ENCODE measurements at places on chromosomes 2 and 18. TPM values are rescaled to one million over a fixed set of nuclear protein-coding genes. Genes with fewer than 3 reads are reported as not detected.

Gene SIX2
- not detected for total RNA-seq

Gene HTR2B
- total RNA-seq = not detected

Gene APOB
- total RNA-seq = not detected

Gene INO80D
- 28.5 TPM for total RNA-seq

Gene MTX2
- total RNA-seq = 12.7 TPM

Gene KCNK3
- not detected for total RNA-seq

Gene ARMC9
- total RNA-seq = 2.0 TPM

Gene ATP8B1
- total RNA-seq = 0.25 TPM

Gene DGUOK
- 77.7 TPM for total RNA-seq

Gene TM4SF20
- total RNA-seq = not detected

Gene HRH4
- total RNA-seq = 0.22 TPM

GRCh38 chr18:63074981-63075404, 244.6 kb downstream of the BCL2 start:
- peak; percentile 70 for DNase-seq
- peaks cover 3% of the 10 kb centered on the region for H3K36me3 ChIP-seq
- H3K4me3 ChIP-seq = peak overlapping the region; percentile 74
- H3K27me3 ChIP-seq = peaks cover 16% of the 10 kb centered on the region
- peaks cover 13% of the 10 kb centered on the region for H3K4me1 ChIP-seq
- no peak overlapping the region for H3K27ac ChIP-seq

GRCh38 chr2:113231064-113231463, 47.7 kb downstream of the PAX8 start:
- no peak overlapping the region for H3K4me3 ChIP-seq
- H3K4me1 ChIP-seq = peaks cover 44% of the 10 kb centered on the region

DNA sequence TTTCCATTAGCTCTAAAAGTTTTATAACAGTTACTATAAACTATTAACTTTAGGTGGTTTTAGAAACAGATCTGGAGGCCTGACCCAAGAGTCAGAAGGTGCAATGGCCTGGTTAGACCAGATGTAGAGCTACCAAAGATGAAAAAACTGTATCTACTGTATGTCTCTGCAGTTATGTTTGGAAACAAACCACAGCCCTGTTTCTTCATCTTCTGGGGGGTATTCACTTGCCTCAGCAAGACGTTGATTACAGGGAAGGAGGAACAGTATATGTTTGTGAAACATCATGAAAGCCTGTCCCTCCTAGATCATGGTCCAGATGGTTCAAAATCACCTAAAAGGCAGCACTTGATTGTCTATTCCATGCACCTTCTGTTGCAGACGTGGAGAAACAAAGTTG, 220.2 kb downstream of the SUCLG1 start:
- no peak overlapping the region for H3K27ac ChIP-seq
- DNase-seq = no peak
- H3K4me3 ChIP-seq = no peak overlapping the region
- no peaks in the 10 kb centered on the region for H3K36me3 ChIP-seq

DNA sequence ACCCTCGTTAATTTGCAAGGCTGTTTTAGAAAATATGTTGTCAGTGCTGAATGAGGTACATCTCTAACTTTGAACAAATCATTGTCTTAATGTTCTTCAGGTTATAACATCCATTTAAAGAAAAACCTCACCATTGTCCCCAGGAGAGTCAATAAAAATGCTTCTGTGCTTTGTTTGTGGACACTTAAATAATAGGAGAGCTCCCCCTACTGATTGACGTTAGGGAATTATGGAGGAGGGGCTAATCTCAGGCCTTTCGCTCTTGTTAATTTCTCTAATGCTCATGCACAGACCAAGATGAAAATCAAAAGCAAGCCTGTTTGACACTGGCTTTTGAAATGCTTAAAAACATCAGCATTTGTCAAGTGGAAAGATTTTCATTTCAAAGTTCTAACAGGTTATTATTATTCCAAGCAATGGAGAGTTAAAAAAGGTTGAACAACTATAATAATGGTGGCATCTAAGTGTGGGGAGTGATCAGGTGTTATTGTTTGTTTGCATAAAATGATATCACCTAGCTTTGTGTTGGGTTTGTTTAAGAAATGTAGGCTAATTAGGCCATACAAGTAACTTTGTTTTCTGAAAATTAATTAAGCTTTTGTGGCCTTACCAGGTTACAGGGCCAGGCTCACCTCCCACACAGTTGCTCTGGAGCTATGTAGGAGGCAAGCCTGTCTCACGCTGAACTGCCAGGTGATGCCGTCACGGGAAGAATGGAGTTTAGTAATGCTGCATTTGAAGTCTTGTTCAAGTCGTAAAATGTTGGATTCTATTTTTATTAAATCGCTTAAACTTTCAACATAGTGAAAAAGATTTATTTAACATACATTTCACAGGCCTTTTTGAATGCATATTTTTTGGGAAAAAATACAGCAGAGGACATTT, 51.7 kb upstream of the SMIM21 start:
- peaks cover 7% of the 10 kb centered on the region for H3K27me3 ChIP-seq
- H3K27ac ChIP-seq = no peak overlapping the region
- H3K4me3 ChIP-seq = no peak overlapping the region

DNA sequence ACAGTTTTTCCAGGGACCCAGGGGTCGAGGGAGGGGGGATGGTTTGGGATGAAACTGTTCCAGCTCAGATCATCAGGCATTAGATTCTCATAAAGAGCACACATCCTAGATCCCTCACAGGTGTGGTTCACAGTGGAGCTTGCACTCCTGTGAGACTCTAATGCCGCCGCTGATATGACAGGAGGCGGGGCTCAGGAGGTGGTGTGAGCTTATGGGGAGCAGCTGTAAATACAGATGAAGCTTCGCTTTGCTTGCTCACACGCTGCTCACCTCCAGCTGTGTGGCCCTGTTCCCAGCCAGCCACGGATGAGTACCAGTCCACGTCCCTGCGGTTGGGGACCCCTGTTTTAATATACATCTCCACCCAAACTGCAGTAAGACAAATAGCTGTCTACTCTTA, 204.2 kb downstream of the AGAP1 start:
- no peak overlapping the region for H3K27ac ChIP-seq
- H3K4me3 ChIP-seq = no peak overlapping the region
- H3K36me3 ChIP-seq = no peaks in the 10 kb centered on the region
- no peaks in the 10 kb centered on the region for H3K4me1 ChIP-seq
- DNase-seq = no peak

GRCh38 chr2:32715391-32715841, 87.6 kb downstream of the TTC27 start:
- no peaks in the 10 kb centered on the region for H3K27me3 ChIP-seq
- no peak overlapping the region for H3K27ac ChIP-seq
- DNase-seq = no peak
- peaks cover 2% of the 10 kb centered on the region for H3K4me1 ChIP-seq
- H3K4me3 ChIP-seq = no peak overlapping the region

GRCh38 chr2:182208421-182208820, 218.4 kb downstream of the PDE1A start:
- H3K4me1 ChIP-seq = no peaks in the 10 kb centered on the region
- DNase-seq = no peak
- H3K27me3 ChIP-seq = no peaks in the 10 kb centered on the region
- no peak overlapping the region for H3K27ac ChIP-seq
- no peaks in the 10 kb centered on the region for H3K36me3 ChIP-seq

DNA sequence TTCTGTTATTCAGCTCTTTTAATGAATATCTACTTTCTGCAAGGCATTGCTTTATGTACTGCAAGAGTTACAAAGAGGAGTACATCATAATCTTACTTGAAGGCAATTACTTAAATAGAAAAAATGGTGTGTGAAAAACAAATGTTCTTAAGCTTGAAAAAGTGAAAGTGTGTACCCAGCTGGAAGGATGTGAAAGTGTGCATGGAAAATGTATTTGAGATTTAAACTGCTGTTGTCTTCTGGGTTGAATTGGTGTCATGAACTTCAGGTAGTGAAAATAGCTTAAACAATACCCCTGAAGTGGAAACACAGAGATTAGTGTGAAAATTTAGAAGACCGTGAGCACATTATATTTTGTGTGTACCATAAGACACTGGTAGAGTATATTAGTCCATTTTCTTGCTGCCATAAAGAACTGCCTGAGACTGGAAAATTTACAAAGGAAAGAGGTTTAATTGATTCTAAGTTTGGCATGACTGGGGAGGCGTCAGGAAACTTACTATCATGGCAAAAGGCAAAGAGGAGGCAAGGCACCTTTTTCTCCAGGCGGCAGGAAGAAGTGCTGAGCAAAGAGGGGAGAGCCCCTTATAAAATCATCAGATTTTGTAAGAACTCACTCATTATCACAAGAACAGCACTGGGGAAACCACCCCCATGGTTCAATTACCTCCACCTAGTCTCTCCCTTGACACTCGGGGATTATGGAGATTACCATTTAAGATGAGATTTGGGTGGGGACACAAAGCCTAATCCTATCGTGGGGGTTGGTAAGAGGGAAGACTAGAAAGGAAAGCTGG, 38.8 kb downstream of the SCN2A start:
- no peak for DNase-seq
- peaks cover 2% of the 10 kb centered on the region for H3K4me1 ChIP-seq
- no peak overlapping the region for H3K4me3 ChIP-seq
- no peaks in the 10 kb centered on the region for H3K27me3 ChIP-seq
- peaks cover 4% of the 10 kb centered on the region for H3K36me3 ChIP-seq

- H3K27ac ChIP-seq = no peak overlapping the region
- no peak overlapping the region for H3K4me3 ChIP-seq
- no peaks in the 10 kb centered on the region for H3K27me3 ChIP-seq
- no peaks in the 10 kb centered on the region for H3K4me1 ChIP-seq
- DNase-seq = no peak
Measured at GRCh38 chr2:56680971-56681631, 497.3 kb downstream of the CCDC85A start.

GRCh38 chr18:22272242-22272641, 102.9 kb downstream of the GATA6 start:
- H3K27ac ChIP-seq = no peak overlapping the region
- H3K36me3 ChIP-seq = no peaks in the 10 kb centered on the region
- no peak for DNase-seq
- H3K4me3 ChIP-seq = no peak overlapping the region
- no peaks in the 10 kb centered on the region for H3K27me3 ChIP-seq

- H3K27ac ChIP-seq = no peak overlapping the region
- DNase-seq = no peak
- no peak overlapping the region for H3K4me3 ChIP-seq
- H3K27me3 ChIP-seq = no peaks in the 10 kb centered on the region
- H3K36me3 ChIP-seq = no peaks in the 10 kb centered on the region
- no peaks in the 10 kb centered on the region for H3K4me1 ChIP-seq
Measured at GRCh38 chr2:165112133-165112573, 91.7 kb downstream of the SCN3A start.

GRCh38 chr2:160993654-160994061, 166.6 kb upstream of the TANK start:
- H3K4me3 ChIP-seq = no peak overlapping the region
- H3K27ac ChIP-seq = no peak overlapping the region
- no peaks in the 10 kb centered on the region for H3K36me3 ChIP-seq

GRCh38 chr2:112724591-112725525, 4.0 kb downstream of the NT5DC4 start:
- H3K4me1 ChIP-seq = peaks cover 1% of the 10 kb centered on the region
- H3K27ac ChIP-seq = no peak overlapping the region
- H3K36me3 ChIP-seq = no peaks in the 10 kb centered on the region
- H3K27me3 ChIP-seq = peaks cover 15% of the 10 kb centered on the region

DNA sequence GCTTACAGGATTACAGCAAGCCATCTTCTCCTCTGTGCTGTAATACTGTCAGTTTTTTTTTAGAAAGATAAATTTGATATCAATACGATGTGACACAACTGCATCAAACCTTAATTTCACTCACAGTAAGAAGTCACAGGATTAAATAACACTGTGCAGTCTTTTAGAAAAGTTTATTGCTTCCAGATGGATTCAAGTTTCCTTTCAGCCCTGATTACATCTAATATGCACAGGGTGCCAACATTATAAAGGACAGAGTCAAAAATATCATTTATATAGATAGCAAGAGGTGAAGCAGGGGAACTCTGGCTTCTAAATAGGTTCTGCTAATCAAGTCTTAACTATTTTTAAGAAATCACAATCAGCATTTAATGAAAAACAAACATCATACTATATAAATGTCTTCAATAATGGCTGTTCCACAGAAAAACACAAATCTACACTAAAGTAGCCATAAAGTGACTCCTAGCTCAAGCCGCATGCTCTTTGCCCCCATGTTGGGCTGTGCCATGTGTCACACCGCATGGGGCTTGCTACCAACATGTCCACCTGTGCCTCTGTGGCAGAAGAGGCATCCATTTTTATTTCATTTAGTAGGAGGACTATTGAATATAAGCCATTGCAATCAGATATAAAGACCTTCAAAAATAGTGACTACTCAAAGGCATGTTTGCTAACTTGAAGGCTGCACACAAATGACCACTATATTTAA, 35.0 kb downstream of the CERKL start:
- peaks cover 17% of the 10 kb centered on the region for H3K27me3 ChIP-seq
- no peak for DNase-seq
- no peak overlapping the region for H3K27ac ChIP-seq

- no peak for DNase-seq
- H3K4me3 ChIP-seq = no peak overlapping the region
- no peak overlapping the region for H3K27ac ChIP-seq
Measured at GRCh38 chr2:133705287-133705686, 137.0 kb upstream of the NCKAP5 start.

- peaks cover 4% of the 10 kb centered on the region for H3K27me3 ChIP-seq
- H3K4me1 ChIP-seq = no peaks in the 10 kb centered on the region
- H3K4me3 ChIP-seq = no peak overlapping the region
- no peak overlapping the region for H3K27ac ChIP-seq
- no peaks in the 10 kb centered on the region for H3K36me3 ChIP-seq
- no peak for DNase-seq
Measured at GRCh38 chr18:22674272-22674671, 256.6 kb upstream of the CTAGE1 start.

DNA sequence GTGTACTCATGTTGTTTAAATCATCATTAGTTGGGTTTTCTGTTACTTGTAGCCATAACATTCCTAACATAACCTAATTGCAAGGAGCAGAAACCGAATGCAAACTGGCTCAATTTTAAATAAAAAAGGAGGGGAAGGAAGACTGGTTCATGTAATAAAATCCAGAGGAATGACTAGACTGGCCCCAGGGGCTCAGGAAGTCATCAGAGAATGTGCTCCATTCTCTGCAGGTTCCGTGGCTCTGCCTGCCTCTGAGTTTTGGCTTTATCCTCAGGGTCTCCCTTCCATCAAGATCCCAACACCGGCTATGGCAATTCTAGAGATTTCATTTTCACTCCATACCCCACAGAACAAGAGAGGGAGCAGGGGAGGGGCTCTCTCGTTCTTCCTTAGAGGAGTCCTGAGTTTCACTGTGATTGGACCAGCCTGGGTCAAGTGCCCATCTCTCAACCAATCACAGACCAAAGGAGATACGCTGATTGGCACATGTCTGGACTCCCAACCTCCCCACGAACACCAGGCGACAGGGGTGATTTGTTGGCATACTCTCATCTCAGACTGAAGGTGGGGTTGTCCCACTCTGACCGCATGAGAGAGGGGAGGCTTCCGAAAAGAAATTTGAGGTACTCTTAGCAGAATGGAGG, 64.8 kb downstream of the NPPC start:
- H3K4me3 ChIP-seq = no peak overlapping the region
- H3K27me3 ChIP-seq = peaks cover 6% of the 10 kb centered on the region
- DNase-seq = no peak
- no peaks in the 10 kb centered on the region for H3K36me3 ChIP-seq
- no peak overlapping the region for H3K27ac ChIP-seq
- no peaks in the 10 kb centered on the region for H3K4me1 ChIP-seq

- no peak for DNase-seq
- no peak overlapping the region for H3K27ac ChIP-seq
- no peaks in the 10 kb centered on the region for H3K27me3 ChIP-seq
- peaks cover 22% of the 10 kb centered on the region for H3K4me1 ChIP-seq
- no peak overlapping the region for H3K4me3 ChIP-seq
- peaks cover 1% of the 10 kb centered on the region for H3K36me3 ChIP-seq
Measured at GRCh38 chr2:207239754-207240494, 74.2 kb upstream of the KLF7 start.

- no peaks in the 10 kb centered on the region for H3K4me1 ChIP-seq
- no peak overlapping the region for H3K4me3 ChIP-seq
- H3K27me3 ChIP-seq = no peaks in the 10 kb centered on the region
- H3K27ac ChIP-seq = no peak overlapping the region
- H3K36me3 ChIP-seq = no peaks in the 10 kb centered on the region
Measured at GRCh38 chr18:5515011-5515784, 28.6 kb downstream of the EPB41L3 start.

Data from activated naive CD8-positive, alpha-beta T cell treated with anti-CD3 and anti-CD28 coated beads, Interleukin-2, amount 10 ng/mL, durations not matched to agents 7 days and 5 days (primary cell).